ENCODE measurements at places on chromosomes 12 and 14. TPM values are rescaled to one million over a fixed set of nuclear protein-coding genes. Genes with fewer than 3 reads are reported as not detected.

ANKRD33 gene
- total RNA-seq = 0.32 TPM

SLC6A12 gene
- not detected for total RNA-seq

CLEC9A gene
- total RNA-seq = not detected

ARHGDIB gene
- 199 TPM for total RNA-seq

PTGER2 gene
- total RNA-seq = under 0.01 TPM

MANSC1 gene
- total RNA-seq = 8.8 TPM

KRT1 gene
- total RNA-seq = not detected

TMTC1 gene
- total RNA-seq = 2.6 TPM

MOK gene
- 1.5 TPM for total RNA-seq

HOXC12 gene
- total RNA-seq = not detected

HECTD1 gene
- 189 TPM for total RNA-seq

HOXC4 gene
- total RNA-seq = not detected

NDUFB1 gene
- total RNA-seq = 130 TPM

TMEM263 gene
- total RNA-seq = 80.2 TPM

VASH1 gene
- 76.0 TPM for total RNA-seq

TFCP2 gene
- total RNA-seq = 9.1 TPM

TAPBPL gene
- 3.9 TPM for total RNA-seq

GPHN gene
- 10.8 TPM for total RNA-seq

SERPINA6 gene
- not detected for total RNA-seq

NTF3 gene
- 0.32 TPM for total RNA-seq

NPFF gene
- total RNA-seq = not detected

RPS6KA5 gene
- 3.6 TPM for total RNA-seq

PLCZ1 gene
- total RNA-seq = under 0.01 TPM

IFNG-AS1 gene
- not detected for total RNA-seq

EXD2 gene
- total RNA-seq = 22.3 TPM

ANAPC7 gene
- 53.6 TPM for total RNA-seq

LTB4R2 gene
- total RNA-seq = 5.0 TPM

TNFAIP2 gene
- 35.7 TPM for total RNA-seq

SOCS2 gene
- total RNA-seq = 4.7 TPM

SMOC1 gene
- not detected for total RNA-seq

SOX5 gene
- total RNA-seq = 0.30 TPM

CIT gene
- 26.7 TPM for total RNA-seq

MMP17 gene
- total RNA-seq = 7.4 TPM

ITGA7 gene
- total RNA-seq = 1.7 TPM

Data from epithelial cell of umbilical artery (primary cell).